ENCODE measurements at places on chromosomes 11 and 22.

GRCh38 chr11:96033095-96033494 is 109.2 kb upstream of the MTMR2 start:
- peaks cover 13% of the 10 kb centered on the region for H3K4me1 ChIP-seq
- H3K27ac ChIP-seq: peak overlapping the region; percentile 8
- no peaks in the 10 kb centered on the region for H3K36me3 ChIP-seq
- no peaks in the 10 kb centered on the region for H3K27me3 ChIP-seq

DNA sequence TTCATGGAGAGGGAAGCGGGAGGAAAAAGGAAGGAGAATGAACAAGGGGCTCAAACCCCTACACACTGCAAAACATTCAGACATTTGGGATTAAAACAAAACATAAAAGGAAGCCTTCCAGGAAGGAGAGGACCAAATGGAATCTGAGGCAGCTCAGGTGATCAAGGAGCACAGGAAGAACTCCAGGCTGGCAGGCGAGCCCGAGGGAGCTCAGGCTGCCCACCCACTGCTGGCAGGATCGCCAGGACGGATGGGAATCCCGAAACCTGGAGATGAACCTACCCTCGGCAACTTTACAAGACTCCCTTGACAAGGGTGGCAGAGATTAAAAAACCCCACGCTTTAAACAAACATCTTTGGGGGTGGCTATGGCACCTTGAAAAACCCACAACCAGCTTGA is 5.0 kb upstream of the PYGM start:
- no peak overlapping the region for H3K4me3 ChIP-seq
- peaks cover 27% of the 10 kb centered on the region for H3K36me3 ChIP-seq
- H3K4me1 ChIP-seq: no peaks in the 10 kb centered on the region
- peak overlapping the region; percentile 19 for H3K27ac ChIP-seq
- no peaks in the 10 kb centered on the region for H3K27me3 ChIP-seq

DNA sequence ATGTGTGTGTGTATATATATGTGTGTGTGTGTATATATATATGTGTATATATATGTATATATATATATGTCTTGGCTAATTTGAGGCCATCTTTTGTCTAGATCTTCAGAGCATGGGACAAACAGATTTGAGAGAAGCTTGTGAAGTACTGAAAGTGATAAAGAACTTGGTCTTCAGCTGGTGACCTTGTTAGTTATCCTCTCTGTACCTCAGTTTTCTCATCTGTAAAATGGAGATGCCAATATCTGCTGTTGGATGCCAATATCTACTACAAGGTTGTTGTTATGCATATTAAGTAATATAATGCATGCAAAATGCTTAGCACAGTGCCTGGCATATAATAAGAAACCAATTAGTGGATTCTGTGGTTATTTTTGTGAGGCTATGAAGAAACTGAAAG is 2.5 kb upstream of the FEZ1 start:
- no peak for DNase-seq
- no peaks in the 10 kb centered on the region for H3K36me3 ChIP-seq
- H3K27me3 ChIP-seq: peaks cover 10% of the 10 kb centered on the region
- H3K27ac ChIP-seq: no peak overlapping the region
- peaks cover 7% of the 10 kb centered on the region for H3K4me1 ChIP-seq

- peaks cover 1% of the 10 kb centered on the region for H3K36me3 ChIP-seq
- DNase-seq: no peak
- no peaks in the 10 kb centered on the region for H3K27me3 ChIP-seq
- H3K27ac ChIP-seq: no peak overlapping the region
These were observed 20.7 kb downstream of the CHID1 start for GRCh38 chr11:889687-890475.

DNA sequence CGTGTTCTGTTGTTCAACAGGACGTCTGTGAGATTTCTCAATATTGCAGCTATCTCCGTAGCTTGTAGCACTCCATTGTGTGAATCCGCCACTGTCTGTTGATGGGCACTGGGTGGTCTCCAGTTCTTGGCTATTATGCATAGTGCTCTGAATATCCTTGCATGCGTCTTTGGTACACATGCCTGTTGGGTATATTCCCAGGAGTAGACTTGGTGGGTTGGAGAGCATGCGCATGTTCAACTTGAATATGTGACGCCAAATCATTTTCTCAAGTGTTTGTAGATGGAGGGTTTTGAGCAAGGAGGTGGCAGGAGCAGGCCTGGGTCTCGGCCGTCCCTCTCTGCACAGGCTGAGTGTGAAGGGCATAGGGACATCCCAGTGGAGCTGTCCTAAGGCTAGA is 24.8 kb upstream of the TSKU start:
- no peaks in the 10 kb centered on the region for H3K4me1 ChIP-seq
- peak; percentile 26 for DNase-seq
- H3K27ac ChIP-seq: no peak overlapping the region

DNA sequence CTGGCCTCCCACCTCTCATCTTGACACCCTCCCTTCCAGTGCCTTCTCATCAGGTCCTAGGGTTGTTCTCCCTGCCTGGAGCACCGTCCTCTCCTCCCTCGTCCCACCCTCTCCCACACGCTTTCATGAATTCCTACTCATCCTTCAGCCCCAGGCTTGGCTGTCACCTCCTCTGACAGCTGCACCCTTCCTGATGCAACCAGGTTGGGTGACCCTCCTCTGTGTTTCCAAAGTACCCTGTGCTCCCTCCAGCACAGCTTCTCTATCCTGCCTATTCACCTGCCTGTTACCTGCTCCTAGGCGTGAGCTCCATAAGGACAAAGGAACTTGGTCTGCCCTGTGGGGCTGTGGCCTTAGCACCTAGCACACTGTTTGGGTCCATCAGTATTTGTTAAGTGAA is 58.4 kb downstream of the SGSM3 start:
- H3K4me1 ChIP-seq: no peaks in the 10 kb centered on the region
- H3K36me3 ChIP-seq: peaks cover 4% of the 10 kb centered on the region
- no peaks in the 10 kb centered on the region for H3K27me3 ChIP-seq
- no peak overlapping the region for H3K27ac ChIP-seq
- no peak overlapping the region for H3K4me3 ChIP-seq

DNA sequence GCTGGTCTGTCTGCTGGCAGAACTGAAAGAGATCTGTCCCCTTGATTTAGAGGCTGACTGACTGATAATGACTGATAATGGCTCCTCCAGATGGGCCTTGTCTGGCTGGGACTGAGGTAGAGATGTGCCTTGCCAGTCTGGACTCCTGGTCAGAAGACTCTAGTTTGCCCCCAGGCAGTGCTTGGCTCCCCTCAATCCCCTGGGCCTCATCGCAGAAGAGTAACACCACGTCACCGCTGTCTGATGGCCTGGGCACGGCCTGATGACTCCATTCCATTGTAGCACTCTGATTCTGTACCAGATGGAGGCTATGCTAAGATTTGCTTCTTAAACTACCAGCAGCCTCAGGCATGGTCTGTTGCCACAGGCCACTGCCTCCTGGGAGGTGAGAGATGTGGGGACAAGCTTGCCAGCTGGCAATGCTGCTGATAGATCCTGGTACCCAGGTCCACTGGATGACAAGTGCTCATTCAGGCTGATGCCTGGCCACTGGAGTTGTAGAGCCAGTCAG is 19.1 kb downstream of the CYB5R2 start:
- no peak for DNase-seq
- H3K27me3 ChIP-seq: no peaks in the 10 kb centered on the region
- no peak overlapping the region for H3K4me3 ChIP-seq
- H3K4me1 ChIP-seq: no peaks in the 10 kb centered on the region
- H3K27ac ChIP-seq: no peak overlapping the region

DNA sequence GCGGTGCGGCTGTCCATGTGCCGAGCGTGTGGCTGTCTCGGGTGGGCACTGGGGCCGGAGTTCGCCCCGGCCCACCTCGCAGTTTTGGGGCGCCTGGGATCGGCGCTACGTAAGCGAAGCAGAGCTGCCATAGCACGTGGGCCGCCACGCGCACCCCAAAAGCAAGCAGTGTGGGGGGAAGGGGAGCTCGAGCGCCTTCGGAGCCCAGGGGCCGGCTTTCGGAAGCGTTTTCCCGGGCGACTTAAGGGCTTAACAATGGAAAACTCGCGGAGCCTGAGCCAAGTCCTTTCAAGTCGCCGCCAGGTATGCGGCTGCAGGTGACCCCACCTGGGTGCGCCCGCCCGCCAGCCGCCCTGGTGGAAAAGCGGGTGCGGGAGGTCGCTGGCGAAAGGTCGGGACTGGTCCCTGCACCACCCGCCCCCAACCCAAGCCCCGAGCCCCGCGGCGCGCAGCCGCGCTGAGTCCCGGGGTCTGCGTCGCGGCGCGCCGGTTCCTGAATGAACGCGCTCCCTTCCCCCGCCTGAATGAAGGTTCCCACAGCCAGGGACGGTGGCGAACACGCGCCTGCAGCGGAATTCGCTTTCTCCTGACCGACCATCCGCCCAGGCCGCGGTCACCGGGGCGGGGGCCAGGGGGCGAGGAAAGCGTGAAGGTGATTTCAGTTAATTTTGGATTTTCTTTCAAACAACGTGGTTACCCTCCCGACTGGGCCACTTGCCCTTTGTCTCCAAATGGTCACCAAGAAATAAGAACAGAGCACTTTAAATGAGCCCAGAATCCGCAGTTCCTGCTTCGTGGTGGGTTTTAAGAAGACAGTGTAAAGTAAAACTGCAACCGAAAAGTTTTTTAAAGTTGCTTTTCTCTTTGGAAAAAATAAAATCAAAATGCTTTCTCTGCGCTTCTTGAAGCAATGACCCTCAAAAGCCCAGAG is 2.8 kb upstream of the CCND1 start:
- H3K27me3 ChIP-seq: no peaks in the 10 kb centered on the region
- H3K36me3 ChIP-seq: no peaks in the 10 kb centered on the region
- DNase-seq: peak; percentile 98
- H3K27ac ChIP-seq: peak overlapping the region; percentile 97
- peak overlapping the region; percentile 73 for H3K4me3 ChIP-seq
- H3K4me1 ChIP-seq: peaks cover 19% of the 10 kb centered on the region

- no peak overlapping the region for H3K27ac ChIP-seq
- no peaks in the 10 kb centered on the region for H3K36me3 ChIP-seq
- H3K27me3 ChIP-seq: no peaks in the 10 kb centered on the region
These were observed 40.5 kb downstream of the IL18BP start for GRCh38 chr11:72039031-72039855.

DNA sequence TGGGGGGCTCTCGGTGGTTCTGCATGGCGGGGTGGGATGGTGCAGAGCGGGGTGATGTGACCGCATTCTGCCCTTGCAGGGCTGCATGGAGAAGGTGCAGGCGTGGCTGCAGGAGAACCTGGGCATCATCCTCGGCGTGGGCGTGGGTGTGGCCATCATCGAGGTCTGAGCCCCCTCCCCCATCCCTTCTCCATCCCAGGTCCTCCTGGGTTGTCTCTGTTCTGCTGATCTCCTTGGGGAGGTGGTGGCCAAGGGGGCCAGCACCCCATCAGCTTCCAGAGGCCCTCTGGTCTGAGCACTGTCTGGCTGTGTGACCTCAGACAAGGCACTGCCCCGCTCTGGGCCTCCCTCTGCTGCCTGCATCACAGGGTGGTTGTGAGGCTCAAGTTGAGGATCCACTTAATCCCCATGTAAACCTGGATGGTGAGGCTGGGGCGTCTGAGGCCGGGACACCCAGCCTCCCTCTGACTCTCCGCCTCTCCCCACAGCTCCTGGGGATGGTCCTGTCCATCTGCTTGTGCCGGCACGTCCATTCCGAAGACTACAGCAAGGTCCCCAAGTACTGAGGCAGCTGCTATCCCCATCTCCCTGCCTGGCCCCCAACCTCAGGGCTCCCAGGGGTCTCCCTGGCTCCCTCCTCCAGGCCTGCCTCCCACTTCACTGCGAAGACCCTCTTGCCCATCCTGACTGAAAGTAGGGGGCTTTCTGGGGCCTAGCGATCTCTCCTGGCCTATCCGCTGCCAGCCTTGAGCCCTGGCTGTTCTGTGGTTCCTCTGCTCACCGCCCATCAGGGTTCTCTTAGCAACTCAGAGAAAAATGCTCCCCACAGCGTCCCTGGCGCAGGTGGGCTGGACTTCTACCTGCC is 53.3 kb downstream of the CD82 start:
- H3K36me3 ChIP-seq: no peaks in the 10 kb centered on the region
- H3K27me3 ChIP-seq: no peaks in the 10 kb centered on the region
- DNase-seq: no peak
- no peaks in the 10 kb centered on the region for H3K4me1 ChIP-seq

- H3K4me1 ChIP-seq: no peaks in the 10 kb centered on the region
- no peak overlapping the region for H3K27ac ChIP-seq
- H3K36me3 ChIP-seq: 0 out of 2 replicates have a peak, but pooled peaks cover 4% of the 10 kb centered on the region
- no peaks in the 10 kb centered on the region for H3K27me3 ChIP-seq
These were observed 33.6 kb upstream of the RELT start for GRCh38 chr11:73342633-73343032.

DNA sequence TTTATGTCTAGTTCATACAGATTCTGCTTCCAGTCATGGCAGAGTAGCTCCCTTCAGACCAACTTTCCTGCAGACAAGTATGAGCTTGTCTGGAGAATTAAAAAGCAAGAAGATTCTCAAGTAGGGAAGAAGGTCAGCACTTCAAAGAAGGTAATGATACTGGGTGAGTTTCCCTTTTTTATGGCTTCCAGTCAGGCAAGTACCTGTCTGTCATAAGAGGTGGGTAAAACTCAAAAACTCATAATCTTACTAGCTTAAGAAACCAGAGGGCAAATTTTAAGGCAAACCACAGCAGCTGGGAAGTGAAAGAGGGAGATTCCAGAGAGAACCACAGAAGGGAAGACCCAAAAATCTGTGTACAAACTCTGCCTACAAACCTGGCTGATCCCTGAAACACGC is 54.2 kb downstream of the DENND5A start:
- no peak overlapping the region for H3K4me3 ChIP-seq
- H3K36me3 ChIP-seq: no peaks in the 10 kb centered on the region
- peaks cover 45% of the 10 kb centered on the region for H3K4me1 ChIP-seq
- H3K27me3 ChIP-seq: no peaks in the 10 kb centered on the region

DNA sequence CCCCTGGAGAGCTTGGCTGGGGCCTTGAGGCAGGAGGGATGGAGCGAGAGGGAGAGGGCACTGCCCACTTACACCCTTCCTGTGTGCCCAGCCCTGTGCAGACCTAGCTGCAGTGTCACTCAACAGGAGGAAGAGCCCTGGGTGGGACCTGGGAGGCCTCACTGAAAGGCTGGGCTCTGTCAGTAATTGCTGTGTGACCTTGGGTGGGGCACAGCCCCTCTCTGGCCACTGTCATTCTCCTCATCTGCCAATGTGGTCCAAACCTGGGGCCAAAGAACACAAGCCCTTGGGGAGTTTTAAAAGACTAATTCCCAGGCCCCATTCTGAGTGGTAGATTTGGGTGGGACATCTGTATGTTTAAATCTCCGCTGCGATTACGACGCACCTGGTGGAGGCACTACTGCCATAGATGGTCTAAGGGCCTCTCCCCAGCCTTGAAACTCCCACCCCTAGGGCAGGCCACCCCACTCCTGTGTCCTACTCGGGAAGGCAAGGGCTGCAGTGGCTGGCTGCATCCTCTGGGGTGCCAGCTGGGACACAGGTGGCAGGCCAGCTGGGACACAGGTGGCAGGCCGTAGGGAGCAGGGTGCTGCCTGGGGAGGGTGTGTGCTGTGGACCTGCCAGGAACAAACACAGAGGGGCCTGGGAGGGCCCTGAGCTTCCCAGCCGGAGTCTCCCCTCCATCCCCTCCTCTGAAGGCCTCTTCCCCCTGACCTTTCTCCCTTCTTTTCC is 12.3 kb upstream of the SOX10 start:
- no peaks in the 10 kb centered on the region for H3K27me3 ChIP-seq
- H3K27ac ChIP-seq: no peak overlapping the region
- no peak for DNase-seq
- H3K4me1 ChIP-seq: no peaks in the 10 kb centered on the region
- H3K36me3 ChIP-seq: no peaks in the 10 kb centered on the region
- no peak overlapping the region for H3K4me3 ChIP-seq

GRCh38 chr11:17526931-17527627 is 17.1 kb downstream of the USH1C start:
- no peak overlapping the region for H3K27ac ChIP-seq
- peaks cover 13% of the 10 kb centered on the region for H3K36me3 ChIP-seq
- DNase-seq: no peak
- H3K4me1 ChIP-seq: peaks cover 21% of the 10 kb centered on the region

Data from Caco-2 (cell line).